ENCODE measurements at places on chromosomes 2 and 18. TPM values are rescaled to one million over a fixed set of nuclear protein-coding genes. Genes with fewer than 3 reads are reported as not detected.

PPP1R1C gene
- not detected for polyA plus RNA-seq

NT5C1B gene
- 0.64 TPM for polyA plus RNA-seq

IL36A gene
- polyA plus RNA-seq = not detected

LRP2 gene
- not detected for polyA plus RNA-seq

DNA sequence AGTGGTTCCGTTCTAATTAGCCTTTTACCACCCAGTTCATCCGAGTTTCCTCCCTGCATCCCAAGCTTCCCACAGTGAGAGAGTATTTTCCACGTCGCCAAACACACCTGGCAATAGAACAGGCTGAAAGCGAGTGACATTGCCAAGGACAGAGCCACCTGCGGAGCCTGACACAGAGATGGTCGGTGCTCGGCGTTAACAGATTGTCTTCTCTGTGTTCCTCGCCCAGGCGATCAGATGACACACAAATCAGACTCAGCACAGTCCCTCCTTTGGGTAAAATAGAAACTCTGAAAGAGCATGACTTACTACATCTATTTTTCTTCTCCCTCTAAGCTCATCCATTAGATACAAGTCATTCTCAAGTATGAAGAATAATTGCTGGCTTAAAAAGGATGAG lies 107.7 kb downstream of the CD226 start:
- no peaks in the 10 kb centered on the region for H3K4me1 ChIP-seq
- no peak overlapping the region for H3K27ac ChIP-seq
- H3K36me3 ChIP-seq = no peaks in the 10 kb centered on the region
- H3K27me3 ChIP-seq = no peaks in the 10 kb centered on the region
- no peak for DNase-seq

DNA sequence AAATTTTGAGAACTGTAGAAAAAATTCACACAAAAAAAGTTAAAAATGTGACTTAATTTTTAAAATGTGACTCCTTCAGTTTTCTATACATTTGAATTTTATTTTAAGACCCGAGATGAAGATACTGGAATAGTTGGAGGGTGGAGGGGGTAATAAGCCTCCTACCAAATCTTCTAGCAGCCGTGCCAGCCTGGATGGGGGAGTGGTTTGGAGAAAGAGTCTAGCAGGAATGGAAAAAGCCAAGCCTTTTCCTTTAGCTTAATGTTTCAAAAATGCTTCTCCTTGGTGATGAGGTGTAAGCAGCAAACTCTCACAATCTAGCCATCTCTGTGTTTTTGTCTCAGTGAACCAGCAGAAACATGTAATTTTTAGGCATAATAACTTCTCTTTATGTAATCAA lies 14.7 kb downstream of the CASP8 start:
- no peaks in the 10 kb centered on the region for H3K27me3 ChIP-seq
- H3K27ac ChIP-seq = peak overlapping the region; percentile 20
- no peak overlapping the region for H3K4me3 ChIP-seq
- DNase-seq = no peak
- peaks cover 22% of the 10 kb centered on the region for H3K4me1 ChIP-seq
- H3K36me3 ChIP-seq = peaks cover 39% of the 10 kb centered on the region

DNA sequence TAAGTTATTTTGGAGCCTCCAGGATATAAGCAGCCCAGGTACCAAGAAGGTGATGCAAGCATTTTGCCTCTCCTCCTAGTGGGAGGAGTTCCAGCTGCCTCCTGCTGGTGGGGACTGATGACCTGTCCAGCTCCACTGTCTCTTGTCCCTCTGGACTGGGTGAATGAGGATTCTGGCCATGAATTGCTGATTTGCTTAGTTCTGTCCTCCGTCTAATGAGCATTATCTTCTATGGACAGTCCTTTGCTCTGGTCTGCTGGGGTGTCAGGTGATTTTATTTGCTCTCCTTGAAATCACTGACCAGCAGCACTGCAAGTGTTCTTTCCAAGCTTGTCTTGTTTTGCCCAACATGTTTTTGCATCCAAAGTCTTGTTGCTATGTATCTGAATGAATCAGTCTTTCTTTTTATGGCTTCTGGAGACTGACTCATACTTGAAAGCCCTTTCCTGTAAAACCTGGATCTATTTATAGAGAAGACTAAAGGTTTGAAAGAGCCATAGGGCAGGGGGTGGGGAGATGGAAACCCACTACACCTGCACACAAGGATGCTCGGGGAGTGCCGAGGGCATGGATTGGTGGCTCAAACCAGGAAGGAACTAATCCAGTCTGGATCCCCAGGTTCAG lies 40.5 kb upstream of the EFHD1 start:
- H3K27ac ChIP-seq = no peak overlapping the region
- H3K36me3 ChIP-seq = peaks cover 5% of the 10 kb centered on the region
- DNase-seq = no peak
- no peaks in the 10 kb centered on the region for H3K4me1 ChIP-seq

DNA sequence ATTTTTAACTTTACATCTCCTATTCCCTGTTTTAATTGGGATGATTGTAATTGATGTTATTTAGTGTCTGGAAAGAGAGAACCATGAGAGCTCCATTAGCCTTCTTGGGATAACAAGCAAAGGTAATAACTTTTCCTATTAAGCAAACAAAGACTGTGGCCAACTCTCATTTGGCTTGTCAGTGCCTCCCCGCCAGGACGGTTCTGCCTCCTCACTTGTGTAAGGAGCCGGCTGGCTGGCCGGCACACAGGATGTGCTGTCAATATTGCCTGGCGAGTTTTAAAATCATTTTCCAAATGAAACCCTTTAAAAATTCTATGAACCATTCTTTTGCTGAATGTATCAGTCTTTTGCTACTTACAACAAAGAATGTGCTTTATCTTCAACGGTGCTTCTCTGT lies 898.3 kb downstream of the CPS1 start:
- no peak overlapping the region for H3K27ac ChIP-seq
- H3K36me3 ChIP-seq = no peaks in the 10 kb centered on the region
- no peak for DNase-seq
- H3K27me3 ChIP-seq = no peaks in the 10 kb centered on the region
- no peak overlapping the region for H3K4me3 ChIP-seq

Measured in naive B cell (primary cell).